ENCODE measurements at places on chromosomes 11 and 22.

DNA sequence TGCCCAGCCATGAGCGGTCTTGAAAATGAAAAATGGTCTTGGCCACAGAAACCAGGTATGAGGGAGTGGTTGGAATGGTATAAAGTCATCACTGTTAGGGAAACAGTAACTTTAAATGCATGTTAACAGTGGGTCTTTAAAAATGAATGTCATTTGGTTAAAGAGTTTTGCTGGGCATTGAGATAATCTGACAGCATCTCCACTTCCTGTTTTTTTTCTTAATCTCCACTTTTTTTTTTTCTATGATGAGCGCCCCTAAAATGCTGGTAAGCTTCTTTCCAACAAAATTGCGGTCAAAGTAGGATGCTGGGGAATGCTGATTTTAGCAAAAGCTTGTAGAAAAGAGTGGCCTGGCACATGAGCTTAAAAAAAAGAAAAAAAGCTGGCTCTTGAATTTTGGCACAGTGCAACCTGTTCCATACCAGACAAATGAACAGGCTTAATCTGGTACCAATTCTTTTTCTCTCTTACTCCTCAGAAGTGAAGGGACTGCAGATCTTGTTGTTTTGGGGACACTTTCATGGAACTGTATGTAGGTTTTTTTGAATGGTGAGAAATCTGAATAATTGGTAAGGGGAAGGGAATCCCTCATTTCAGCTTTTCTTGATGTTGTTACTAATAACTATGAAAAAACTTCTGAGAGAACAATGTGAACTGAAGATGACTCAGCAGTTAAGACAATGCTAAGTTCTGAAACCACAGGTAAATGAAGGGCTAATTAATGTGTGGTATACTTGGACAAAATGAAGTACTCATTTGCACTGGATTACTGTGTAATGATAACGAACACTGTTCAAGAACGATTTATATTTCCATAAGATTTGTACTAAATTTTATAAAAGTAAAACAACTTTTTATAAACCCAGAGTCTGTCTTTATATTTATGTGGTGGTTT is 3.1 kb upstream of the ARHGEF12 start:
- no peak for DNase-seq

- DNase-seq, result no peak
These were observed 13.9 kb downstream of the IFITM10 start for GRCh38 chr11:1736447-1736992.

- no peak for DNase-seq
These were observed 4.1 kb downstream of the RFPL2 start for GRCh38 chr22:32200752-32201151.

DNA sequence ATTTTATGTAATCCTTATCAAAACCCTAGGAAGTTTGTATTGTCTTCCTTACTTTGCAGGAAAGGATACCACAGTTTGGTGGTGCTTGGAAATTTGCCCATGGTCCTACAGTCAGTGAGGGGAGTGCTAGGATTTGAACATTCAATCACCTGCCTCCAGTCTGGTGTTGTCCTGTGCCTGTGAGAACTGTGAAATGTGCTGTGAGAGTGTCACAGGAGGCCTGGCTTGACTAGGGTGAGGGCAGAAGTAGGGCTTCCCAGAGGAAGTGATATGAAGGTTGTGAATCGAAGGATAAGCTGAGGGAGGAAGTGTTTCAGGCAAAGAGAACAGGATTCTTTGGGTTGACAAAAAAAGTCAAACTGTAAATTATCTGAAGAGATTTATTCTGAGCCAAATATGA is 424.4 kb downstream of the TMEM135 start:
- no peak for DNase-seq

GRCh38 chr22:26651815-26652214 is 5.6 kb upstream of the MIAT start:
- no peak for DNase-seq

DNA sequence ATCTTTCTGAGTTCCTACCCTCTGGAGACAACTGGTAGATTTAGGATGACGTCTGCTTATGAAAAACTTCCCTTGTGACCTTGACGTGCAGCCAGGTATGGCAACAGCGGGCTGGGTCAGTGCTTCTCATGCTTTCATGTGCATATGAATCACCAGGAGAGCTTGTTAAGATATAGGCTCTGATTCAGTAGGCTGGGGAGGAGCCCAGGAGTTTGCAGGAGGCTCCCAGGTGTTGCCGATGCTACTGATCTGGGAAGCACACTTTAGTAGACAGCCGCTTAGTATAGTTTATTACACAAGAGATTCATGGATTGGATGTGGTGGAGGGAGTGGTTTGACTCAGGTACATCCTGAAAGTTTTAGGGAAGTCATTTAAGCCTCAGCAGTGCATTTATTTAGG is 23.8 kb downstream of the DIXDC1 start:
- DNase-seq, result no peak

GRCh38 chr11:72240461-72241290 is 3.3 kb downstream of the PHOX2A start:
- DNase-seq, result no peak

DNA sequence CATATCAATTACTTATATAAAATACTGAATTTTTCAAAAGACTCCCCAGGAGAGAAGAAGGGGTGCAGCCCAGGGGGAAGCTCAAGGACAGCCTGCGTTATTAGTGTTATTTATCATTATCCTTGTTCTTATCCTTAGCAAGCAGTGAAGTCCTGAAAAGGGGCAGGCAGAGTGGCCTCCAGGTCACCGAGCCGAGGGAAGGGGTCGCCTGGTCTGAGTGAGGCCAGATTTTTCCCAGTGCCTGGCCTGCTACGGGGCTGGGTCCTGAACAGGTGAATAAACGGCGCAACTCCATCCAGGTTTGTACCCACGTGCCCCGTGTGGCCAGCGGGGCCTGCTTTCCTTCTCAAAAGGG is 123.7 kb downstream of the BRD1 start:
- no peak for DNase-seq

DNA sequence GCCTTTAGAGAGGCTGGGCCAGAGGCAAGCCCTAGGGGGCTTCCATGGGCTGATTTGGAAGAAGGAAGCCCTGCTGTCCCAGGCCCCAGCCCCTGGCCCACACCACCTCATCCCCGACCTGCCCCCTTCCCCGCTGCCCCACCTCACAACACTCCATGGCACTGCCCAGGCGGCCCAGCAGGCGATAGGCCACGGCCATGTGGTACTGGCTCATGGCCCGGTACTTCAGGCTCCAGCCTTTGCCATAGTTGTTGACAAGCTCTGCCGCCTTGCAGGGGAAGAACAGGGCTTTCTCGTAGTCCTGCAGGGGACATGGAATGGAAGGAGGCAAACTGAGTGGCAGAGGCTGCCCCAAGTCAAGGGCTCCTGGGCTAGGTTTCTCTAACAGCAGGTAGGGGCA is 6.4 kb downstream of the RAPSN start:
- DNase-seq, result no peak

- DNase-seq, result no peak
These were observed 19.9 kb upstream of the CTSC start for GRCh38 chr11:88357323-88358039.

DNA sequence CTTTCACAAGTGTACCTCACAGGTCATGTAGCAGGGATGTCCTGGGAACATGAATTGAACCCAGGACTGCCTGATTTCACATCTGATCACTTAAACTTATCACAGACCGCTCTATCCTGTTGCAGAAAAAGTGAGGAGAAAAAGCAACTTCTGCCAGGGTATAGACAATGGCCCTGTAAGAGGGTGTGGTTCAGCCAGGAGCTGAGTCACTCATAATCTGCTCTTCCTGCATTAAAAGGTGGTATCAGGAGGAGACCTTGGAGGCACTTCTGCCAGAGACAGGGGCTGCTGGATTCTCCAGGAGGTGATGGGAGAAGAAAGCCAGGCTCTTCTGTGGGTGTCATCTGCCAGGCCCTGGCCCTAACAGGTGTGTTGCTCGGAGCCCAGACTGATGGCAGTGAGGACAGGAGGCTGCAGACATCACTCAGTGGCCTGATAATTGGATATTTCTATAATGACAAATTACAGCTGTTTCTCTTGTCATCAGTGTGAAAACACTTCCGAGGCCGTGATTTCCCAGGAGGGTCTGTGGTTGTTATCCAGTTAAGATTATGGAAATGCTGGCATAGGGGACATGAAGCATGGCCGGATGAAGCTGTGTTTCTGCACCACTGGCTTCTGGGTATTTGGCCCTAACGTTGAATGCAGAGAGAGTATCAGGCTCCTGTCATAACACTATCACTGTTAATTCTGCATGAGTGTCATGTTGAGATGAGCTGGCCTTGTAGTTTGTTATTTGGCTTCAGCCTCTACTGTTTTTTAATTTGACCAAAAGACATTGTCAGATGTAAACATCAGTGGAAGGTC is 125.1 kb upstream of the ZBED5 start:
- DNase-seq, result no peak

DNA sequence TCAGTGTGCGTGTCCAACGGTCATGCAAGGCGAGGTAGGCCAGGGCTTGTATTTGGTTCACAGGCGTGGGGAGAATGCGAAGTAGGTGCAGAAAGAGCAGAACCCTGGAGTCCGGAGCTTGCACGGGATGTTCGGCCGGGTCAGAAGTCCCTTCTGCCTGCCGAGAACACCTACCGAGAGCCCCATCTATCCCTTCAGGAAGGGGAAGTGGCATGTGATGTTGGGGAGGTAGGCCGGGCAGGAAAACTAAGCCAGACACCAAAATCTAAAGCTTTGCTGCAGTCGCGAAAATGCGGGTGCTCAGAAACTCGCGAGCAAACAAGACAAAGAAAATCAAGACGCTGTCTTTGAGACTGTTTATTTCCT is 435 bp upstream of the TAF6L start:
- DNase-seq, result no peak

- DNase-seq, result no peak
These were observed 9.2 kb upstream of the GAS2 start for GRCh38 chr11:22657101-22657694.

DNA sequence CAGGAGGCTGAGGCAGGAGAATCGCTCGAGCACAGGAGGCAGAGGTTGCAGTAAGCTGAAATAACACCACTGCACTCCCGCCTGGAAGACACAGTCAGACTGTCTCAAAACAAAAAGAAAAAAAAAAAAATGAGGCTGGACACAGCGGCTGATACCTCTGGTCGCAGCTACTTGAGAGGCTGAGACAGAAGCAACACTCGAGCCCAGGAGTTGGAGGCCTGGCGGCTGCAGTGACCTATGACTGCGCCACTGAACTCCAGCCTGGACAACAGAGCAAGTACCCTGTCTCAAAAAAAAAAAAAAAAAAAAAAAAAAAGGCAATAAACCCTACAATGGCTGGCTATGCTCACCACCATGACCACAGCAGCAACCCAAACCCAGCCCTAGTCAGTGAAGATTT is 11.0 kb downstream of the NAP1L4 start:
- no peak for DNase-seq

GRCh38 chr22:41779929-41780505 is 20.5 kb upstream of the CCDC134 start:
- DNase-seq, result no peak

- DNase-seq, result no peak
These were observed 21.6 kb downstream of the ANO1 start for GRCh38 chr11:70099578-70100279.

GRCh38 chr11:76564364-76564763 is 106.2 kb downstream of the LRRC32 start:
- DNase-seq, result no peak

DNA sequence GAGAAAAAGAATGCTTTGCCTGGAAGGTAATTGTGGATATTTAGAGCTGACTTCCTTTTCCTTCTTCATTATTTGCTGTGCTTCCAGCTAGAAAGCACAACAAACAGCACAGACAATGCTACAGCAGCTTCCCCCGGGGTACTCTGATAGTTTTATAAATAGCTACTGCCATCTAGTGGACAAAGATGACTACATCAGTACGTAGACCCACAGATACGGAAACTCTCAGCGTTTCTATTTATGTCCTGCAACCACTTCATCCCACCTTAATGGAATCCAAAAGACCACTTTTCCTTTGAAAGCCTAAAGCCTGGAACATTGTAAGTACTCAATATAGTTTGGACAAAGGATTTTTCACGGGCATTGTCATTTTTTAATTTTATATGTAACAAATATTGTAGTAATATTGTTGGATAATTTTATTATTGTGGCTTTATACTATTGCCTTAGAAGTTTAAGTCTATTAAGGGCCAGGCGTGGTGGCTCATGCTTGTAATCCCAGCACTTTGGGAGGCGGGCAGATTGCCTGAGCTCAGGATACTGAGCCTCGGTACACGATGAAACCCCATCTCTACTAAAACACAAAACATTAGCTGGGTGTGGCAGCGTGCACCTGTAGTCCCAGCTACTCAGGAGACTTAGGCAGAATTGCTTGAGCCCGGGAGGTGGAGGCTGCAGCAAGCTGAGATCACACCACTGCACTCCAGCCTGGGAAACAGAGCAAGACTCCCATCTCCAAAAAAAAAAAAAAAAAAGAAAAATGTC is 7.5 kb downstream of the HSPA8 start:
- no peak for DNase-seq

GRCh38 chr11:6637871-6638270 is 17.7 kb downstream of the DCHS1 start:
- DNase-seq, result no peak

DNA sequence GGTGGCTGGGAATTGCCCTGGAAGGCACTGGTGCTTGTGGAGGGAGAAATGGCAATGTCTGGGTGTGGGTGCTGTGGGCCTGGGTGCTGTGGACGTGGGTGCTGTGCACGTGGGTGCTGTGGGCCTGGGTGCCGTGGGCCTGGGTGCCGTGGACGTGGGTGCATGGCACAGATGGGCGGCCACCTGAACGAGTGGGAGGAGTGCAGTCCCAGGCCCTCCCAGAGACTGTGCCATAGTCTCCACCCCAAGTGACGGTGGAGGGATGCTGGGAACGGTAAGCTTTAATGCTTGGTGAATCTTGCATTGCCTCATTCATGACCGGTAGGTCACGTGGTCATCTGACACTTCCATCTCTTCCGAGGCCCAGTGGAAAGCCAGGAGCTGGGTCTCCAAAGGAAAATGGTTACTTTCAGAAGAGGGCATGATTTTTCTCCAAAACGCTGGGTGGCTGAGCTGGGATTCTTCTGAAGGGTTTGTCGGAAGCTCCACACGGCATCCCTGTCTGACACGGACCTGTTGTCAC is 28.8 kb upstream of the BRSK2 start:
- DNase-seq, result no peak

DNA sequence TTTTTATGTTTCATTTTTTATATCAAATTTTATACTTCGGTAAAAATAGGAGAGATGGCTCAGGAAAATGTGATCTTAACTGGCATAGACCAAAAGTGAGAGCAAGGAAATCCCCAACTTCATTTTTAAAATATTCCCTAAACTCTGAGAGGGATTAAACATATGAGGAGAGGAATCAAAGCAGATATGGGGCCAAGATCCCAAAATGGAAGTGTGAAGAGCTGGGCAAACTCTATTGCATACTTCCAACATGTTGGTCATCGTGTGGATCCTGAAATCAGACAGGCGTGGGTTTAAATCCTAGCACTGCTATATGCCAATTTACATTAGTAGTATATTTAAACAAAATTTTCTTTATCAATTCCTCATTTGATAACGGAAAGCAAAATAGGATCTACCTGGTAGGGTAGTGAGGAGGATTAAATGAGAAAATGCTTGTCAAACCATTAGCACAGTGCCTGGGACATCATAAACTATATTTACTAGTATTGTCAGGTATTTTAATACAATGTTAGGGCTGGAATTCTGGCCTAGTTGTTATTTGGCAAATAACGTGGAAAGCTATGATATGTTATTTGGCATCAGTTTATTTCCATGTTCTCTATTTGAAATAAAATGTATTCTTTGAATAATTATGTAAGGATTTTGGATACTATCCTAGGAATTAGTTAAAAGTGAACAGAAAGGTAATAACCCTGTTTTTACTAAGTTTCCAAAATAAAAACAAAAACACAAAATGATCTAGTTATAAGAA is 392.8 kb upstream of the CCDC90B start:
- no peak for DNase-seq

Measured in thoracic aorta (tissue), 2 donors.